ENCODE measurements at places on chromosomes 3 and 15.

- DNase-seq: no peak
These were observed 30.4 kb downstream of the RORA start for GRCh38 chr15:61198722-61199121.

DNA sequence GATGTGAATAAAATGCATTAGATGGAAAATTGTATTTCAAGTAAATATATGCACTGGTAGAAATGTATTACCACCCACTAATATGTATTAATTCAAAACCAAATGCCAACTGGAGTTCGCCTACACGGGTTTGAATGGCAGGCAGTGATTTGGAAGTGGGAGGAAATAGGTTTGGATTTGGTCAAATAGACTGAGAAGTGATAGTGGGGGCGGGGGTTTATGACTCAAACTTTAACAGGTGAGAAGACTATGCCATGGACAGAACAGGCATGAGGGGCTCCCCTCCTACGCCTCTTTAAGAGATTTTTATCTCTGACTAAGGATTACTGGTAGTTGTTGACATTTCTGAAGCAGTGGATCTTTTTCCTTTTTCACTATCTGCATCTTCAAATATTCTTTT, 677.8 kb downstream of the NTRK3 start:
- no peak for DNase-seq

DNA sequence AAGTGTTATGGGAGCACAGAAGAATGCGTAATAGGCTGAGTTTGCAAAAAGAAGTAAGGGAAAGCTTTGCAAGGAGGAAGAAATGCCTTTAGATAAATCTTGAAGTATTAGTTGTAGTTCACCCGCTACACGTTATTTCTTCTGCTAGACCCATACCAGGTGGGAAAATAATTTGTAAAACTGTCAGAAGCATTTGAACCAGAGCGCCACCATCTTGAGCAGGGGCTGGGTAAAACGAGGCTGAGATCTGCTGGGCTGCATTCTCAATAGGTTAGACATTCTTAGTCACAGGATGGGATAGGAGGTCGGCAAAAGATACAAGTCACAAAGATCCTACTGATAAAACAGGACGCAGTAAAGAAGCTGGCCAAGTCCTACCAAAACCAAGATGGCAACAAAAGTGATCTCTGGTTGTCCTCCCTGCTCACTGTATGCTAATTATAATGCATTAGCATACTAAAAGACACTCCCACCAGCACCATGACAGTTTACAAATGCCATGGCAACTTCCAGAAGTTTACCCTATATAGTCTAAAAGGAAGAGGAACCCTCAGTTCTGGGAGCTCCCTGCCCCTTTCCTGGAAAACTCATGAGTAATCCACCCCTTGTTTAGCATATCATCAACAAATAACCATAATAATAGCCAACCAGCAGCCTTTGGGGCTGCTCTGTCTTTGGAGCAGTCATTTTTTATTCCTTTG, 50.0 kb upstream of the ZNF280D start:
- DNase-seq: no peak

DNA sequence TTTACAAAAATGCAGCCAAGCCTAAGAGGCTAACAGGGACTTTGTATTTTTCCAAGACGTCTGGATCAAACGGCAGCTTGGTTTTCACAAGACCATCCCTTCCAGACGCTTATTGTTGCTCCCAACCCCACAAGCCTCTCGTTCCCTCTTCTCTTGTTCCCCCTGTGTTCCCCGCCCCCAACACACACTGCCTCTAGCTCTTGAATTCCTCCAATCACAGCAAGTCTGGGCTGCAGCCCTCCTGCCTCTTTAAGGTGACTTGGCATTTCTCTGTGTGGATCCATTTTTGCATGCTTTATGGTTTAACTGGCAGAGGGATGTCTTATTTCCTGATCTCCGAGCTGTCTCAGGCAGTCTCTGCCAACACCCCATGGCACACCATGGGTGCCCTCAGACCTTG, 182.2 kb downstream of the ABHD5 start:
- DNase-seq: no peak

GRCh38 chr15:75182187-75183131, 19.2 kb upstream of the C15orf39 start:
- no peak for DNase-seq

DNA sequence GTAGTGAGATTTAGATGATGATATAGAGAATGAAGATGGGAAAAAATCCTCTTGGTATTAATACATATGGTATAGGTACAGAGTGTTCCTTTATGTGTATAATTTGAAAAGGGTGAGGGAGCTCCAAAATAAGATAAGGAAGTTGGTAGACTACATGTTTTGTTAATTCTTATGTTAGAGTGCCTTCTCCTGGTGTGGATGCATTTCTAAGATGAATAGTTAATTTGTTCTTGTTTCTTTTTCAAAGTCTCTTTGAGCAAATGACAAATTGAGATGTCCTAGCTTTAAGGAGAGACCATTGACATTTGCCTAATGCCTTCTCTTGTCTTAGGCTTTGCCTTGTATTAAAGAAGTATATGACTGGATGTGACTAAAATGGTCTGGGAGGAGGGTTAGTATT, 34.1 kb downstream of the AKAP13 start:
- DNase-seq: peak; percentile 59

- DNase-seq: no peak
These were observed 122.2 kb downstream of the KCNH8 start for GRCh38 chr3:19270481-19270880.

DNA sequence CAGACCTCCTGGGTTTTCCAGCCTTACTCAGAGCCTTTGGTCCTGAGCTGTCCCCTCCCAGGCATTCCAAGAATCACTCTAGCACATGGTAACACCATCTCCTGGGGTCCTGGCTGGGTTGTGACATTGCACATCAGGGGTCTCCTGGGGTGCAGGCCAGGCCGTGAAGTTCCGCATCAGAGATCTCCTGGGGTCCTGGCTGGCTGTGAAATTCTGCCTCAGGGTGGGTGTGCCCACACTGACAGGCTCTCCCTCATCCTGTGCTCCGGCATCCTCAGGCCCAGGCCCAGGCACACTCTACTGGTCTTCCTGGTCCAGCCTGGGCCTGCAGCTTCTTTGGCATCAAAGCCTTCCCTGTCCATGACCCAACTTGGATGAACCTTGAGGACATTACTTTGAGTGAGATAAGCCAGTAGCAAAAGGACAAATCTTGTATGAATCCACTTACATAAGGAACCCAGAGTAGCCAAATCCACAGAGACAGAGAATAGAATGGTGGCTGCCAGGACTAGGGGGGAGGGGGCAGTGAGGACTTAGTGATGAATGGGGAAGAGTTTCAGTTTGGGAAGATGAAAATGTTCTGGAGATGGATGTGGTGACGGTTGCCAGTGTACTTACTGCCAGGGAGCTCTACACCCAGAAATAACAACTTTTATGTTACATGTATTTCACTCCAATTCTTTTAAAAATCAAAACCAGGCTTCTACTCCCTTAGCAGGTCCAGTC, 49.1 kb upstream of the KLF13 start:
- no peak for DNase-seq

- no peak for DNase-seq
These were observed 55.6 kb upstream of the TBC1D23 start for GRCh38 chr3:100205171-100205570.

Measured in inflammatory macrophage treated with lipopolysaccharide for 4 hours (primary cell).